ENCODE measurements at places on chromosomes 7 and 10.
A peak's percentile ranks its signal among the peaks of the same experiment; 100 is the strongest.

GRCh38 chr7:143360788-143361551, 1.5 kb downstream of the FAM131B start:
- DNase-seq = no peak

- DNase-seq = no peak
Observed at GRCh38 chr10:113746217-113746957, 5.1 kb upstream of the PLEKHS1 start.

- no peak for DNase-seq
Observed at GRCh38 chr10:121926671-121927317, 1.0 kb downstream of the ATE1 start.

- no peak for DNase-seq
Observed at GRCh38 chr7:79647711-79648110, 194.2 kb upstream of the MAGI2 start.

- no peak for DNase-seq
Observed at GRCh38 chr7:157377436-157378124, 40.8 kb downstream of the DNAJB6 start.

- no peak for DNase-seq
Observed at GRCh38 chr7:3432911-3433310, 131.9 kb downstream of the SDK1 start.

- DNase-seq = no peak
Observed at GRCh38 chr7:118300177-118300576, 75.7 kb downstream of the ANKRD7 start.

DNA sequence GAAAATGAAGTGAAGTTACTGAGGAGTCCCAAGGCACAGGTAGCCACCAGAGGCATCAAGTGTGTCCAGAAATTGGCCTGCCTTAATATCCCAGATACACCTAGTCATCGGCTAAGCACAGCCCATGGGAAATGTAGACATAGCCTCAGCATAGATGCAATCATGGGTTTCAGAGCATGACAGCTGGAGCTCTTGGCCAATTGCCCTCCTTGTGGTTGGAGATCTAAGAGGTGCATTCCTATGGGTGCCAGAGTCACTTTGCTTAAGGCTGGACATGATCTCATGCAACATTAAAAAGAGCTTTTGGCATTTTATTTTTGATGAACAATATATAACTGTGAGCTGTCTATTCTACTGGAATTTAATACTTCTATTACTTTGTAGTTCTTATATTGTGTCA, 758.0 kb upstream of the LRRTM3 start:
- no peak for DNase-seq

- DNase-seq = no peak
Observed at GRCh38 chr7:44587843-44588711, 6.0 kb upstream of the TMED4 start.

GRCh38 chr7:159198016-159198724, 53.5 kb upstream of the VIPR2 start:
- DNase-seq = no peak

DNA sequence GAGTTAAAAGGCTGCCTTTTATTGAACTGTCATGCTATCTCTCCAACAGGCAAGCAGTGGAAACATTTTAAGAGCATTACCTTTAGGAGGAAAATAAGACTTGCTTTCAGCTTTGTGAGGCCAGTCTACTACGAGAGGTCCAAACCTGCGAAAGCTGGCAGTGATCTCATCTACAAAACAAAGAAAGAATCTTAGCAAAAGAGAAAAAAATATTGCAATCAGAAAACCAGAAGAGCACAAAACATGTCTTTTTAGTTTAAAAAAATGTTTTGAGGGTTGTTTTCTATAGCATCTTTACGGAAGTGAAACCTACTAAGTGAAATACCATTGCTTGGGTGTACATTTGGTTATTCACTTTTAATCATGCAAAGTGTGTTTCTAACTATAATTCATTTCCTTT, 147.9 kb downstream of the CPEB3 start:
- DNase-seq = no peak

DNA sequence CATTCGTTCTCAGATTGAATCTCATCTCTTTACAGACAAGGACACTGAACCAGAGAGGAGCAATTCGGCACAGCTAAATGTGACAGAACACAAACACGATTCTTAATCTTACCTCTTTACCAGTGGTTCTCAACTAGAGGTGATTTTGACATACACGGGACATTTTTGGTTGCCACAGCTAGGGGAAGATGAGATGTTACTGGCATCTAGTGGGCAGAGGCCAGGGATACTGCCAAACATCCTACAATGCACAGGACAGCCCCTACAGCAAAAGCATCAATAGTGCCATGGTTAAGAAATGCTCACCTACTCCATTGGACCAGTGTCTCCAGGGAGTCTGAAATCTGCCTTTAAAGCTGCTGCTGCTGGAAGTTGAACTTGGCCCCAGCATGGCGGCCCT, 27.3 kb downstream of the PDE1C start:
- DNase-seq = no peak

GRCh38 chr10:132542819-132543218, 5.2 kb downstream of the INPP5A start:
- no peak for DNase-seq

- DNase-seq = no peak
Observed at GRCh38 chr10:61931620-61932332, 30.3 kb downstream of the ARID5B start.

GRCh38 chr10:2083591-2083990, 346.3 kb upstream of the ADARB2 start:
- DNase-seq = no peak

- DNase-seq = no peak
Observed at GRCh38 chr7:27167916-27168264, 2.6 kb upstream of the HOXA9 start.

GRCh38 chr10:4883079-4883739, 57.2 kb downstream of the AKR1E2 start:
- DNase-seq = no peak

DNA sequence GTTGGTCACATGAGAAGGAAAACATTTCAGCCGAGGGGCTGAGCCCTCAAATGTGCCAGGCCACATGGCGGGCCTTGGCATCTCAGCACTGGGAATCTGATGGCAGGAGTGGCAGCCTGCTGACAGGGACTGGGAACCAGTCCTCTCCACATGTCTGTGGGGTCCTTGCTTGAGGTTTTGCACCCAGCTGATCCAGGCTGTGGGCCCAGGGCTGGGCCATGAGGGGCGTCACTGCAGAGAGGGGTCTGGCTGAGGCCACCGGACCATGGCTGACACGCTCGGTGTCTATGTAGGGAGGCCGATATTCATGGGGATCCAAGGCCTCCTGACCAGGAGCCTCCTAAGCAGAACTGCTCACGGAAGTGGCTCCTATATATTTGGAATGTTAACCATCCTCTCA, 31.0 kb upstream of the PWWP2B start:
- DNase-seq = no peak

GRCh38 chr7:1675673-1676549, 5.8 kb downstream of the ELFN1 start:
- DNase-seq = peak; percentile 28

- DNase-seq = no peak
Observed at GRCh38 chr7:144738708-144739314, 97.0 kb downstream of the TPK1 start.

DNA sequence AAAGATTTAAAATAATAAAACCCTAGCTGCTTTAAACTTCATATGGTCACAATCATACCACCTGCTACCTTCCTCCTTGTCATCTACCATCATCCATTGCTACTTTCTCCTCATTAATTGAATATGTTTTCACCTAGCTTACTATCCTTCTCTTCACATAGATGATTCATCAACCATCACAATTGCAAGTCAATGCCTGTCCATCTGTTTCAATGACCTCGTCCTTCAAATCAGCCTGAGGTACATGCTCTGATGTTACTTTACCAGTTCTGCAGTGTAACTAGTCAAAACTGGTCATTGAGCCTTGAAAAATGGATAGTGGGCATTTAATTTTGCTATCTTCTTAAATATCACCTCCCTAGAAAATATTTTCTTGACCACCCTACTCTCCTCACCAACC, 164.7 kb downstream of the SEMA3E start:
- DNase-seq = no peak

GRCh38 chr7:98557538-98558031, 59.5 kb upstream of the NPTX2 start:
- no peak for DNase-seq

GRCh38 chr10:77862595-77862994, 64.0 kb downstream of the DLG5 start:
- no peak for DNase-seq

All from left ventricle myocardium superior (tissue), 1 donor.